ENCODE measurements at places on chromosomes 16 and 17.

DNA sequence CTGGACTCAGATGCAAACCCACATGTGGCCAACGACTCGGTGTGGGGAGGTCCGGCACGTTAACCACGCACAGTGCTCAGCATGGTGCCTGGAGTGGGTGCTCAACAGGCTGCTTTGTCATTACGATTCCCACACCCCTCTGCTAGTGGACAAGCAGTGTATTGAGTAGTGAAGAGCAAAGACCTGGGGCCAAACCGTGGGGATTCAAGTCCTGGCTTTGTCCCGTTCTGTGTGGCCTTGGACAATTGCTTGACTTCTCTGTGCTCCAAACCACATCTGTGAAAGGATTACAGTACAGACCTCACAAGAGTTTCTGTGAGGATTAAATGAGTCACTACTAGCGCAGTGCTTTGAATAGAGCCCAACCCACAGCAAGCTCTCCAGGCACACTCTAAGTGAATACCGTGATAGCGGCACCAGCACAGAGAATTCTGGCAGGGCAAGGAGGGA is 33.8 kb downstream of the TRPV2 start:
- DNase-seq = no peak

- DNase-seq = no peak
Observed at GRCh38 chr16:69443927-69444631, 19.7 kb downstream of the CYB5B start.

GRCh38 chr16:70432723-70433457 is 6.0 kb downstream of the ST3GAL2 start:
- DNase-seq = peak; percentile 56

- DNase-seq = peak; percentile 29
Observed at GRCh38 chr17:49580981-49581647, 5.4 kb downstream of the NXPH3 start.

DNA sequence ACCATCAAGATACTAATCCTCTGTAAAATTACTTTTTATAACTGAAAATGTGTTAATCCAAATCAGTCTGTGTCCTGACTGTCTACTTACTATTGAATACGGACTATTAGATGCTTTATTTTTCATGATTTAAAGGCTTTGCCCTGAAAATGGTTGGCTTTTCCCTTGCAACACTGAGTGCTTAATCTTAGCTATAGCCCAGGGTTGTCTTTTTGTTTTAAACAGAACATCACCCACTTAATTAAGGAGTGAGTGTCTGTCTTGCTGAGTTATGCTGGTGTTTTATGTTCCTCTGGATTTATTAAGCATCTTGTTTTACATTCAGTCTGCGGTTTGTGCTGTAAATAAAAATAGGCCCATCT is 11.0 kb downstream of the FTO start:
- no peak for DNase-seq

DNA sequence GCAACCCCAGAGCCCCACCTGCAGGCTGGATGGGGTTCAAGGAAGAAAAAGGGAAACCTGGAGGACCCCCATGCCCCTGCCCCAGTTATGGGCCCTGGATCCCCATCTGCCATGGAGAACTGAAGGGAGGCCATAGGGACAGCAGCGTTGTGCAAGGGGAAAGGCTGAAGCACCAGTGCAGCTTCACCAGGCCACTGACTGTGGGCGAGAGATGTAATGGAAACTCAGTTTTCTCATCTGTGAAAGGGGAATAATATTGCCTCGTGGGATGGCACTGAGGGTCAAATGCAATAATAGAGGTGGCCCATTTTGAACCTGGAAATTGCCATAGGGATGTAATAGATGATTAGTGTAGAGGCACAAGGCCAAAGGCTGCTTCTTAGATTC is 9.9 kb upstream of the TSPOAP1 start:
- DNase-seq = no peak

GRCh38 chr17:74234486-74234885 is 21.1 kb downstream of the TTYH2 start:
- DNase-seq = no peak

GRCh38 chr17:49845321-49845720 is 2.5 kb downstream of the TAC4 start:
- DNase-seq = no peak

GRCh38 chr17:55453839-55454557 is 32.4 kb upstream of the MMD start:
- no peak for DNase-seq

DNA sequence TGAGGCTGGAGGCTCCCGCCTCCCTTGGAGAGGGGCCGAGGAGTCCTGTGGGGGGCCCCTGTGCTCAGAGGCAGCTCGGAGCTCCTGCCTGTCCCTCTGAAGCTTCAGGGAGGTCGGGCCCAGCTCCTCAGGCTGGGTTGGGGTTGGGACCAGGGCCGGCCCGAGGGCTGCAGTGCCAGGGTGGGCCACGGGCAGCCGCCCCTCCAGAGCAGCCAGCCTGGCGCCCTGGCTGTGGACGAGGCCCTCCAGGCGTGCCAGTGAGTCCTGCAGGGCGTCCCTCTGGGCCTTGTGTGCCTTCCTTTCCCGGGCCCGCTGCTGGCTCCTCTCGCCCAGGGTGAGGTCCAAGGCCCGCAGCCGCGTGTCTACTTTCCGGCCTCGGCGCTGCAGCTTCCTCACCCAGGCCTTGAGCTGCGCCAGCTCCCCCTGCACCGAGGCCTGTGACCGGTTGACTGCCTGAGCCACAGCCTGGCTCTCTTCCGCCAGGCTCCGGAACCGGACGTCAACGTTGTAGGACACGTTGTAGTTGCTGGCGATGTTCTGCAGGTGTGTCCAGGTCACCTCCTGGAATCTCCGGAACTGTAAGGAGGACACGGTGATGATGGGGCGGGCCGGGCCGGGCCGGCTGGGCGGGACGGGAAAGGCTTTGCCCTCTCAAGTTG is 1.2 kb downstream of the PTX4 start:
- DNase-seq = no peak
